Right kidney (tissue), 9 donors: ENCODE measurements at places on chromosomes 5 and 9.

DNA sequence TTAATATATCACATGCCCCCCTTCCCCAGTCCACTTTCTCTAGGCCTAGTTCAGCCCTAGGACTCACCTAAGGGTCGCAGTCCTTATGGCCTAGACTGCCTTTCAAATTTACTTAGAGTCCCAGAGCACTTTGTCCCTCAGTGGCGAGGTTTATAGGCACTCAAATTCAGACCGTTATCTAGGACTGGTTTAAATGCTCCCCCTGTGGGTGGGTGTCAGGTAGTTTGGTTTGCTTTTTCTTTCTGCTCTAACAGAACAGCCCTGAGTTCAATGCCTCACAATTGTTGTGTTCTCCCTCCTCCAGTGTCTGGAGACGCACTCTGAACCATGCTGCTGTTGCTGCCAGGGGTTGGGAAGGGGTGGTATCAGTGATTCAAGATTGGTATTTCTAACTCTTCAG, 317.1 kb downstream of the MAT2B start:
- no peak for DNase-seq

GRCh38 chr5:169424670-169425378, 123.9 kb upstream of the SLIT3 start:
- no peak for DNase-seq

- no peak for DNase-seq
Measured at GRCh38 chr5:136731241-136731900, 366.0 kb upstream of the TRPC7 start.

GRCh38 chr9:120702075-120702474, 12.2 kb downstream of the MEGF9 start:
- no peak for DNase-seq

GRCh38 chr5:81207009-81207408, 26.1 kb upstream of the CKMT2 start:
- no peak for DNase-seq

DNA sequence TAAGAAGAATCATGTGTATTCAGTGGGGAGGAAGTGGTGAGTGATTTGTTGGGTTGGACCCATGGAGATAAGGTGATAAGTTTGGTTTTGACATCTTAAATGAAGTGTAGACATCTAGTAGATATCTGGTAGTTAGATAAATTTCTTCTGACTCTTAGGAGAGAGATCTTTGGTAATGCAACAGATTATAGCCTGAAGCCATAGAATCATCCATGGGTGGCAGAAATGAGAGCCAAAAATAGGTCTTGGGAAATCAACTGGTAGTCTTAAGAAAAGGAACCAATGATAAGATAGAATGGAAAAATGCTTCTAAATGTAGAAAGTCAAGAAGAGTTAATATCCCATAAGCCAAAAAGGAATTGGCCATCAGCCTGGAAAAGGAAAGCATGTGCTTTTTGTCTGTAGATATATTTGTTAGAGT, 532.7 kb upstream of the GRAMD2B start:
- DNase-seq = no peak

GRCh38 chr5:79868163-79868670, 122.8 kb downstream of the MTX3 start:
- DNase-seq = no peak

- DNase-seq = no peak
Measured at GRCh38 chr9:14062586-14063221, 251.2 kb downstream of the NFIB start.

- DNase-seq = no peak
Measured at GRCh38 chr5:40033411-40033810, 608.6 kb upstream of the DAB2 start.

- DNase-seq = no peak
Measured at GRCh38 chr9:93567271-93567959, 9.0 kb upstream of the PHF2 start.

- DNase-seq = no peak
Measured at GRCh38 chr5:74009502-74009901, 383.5 kb downstream of the ARHGEF28 start.

DNA sequence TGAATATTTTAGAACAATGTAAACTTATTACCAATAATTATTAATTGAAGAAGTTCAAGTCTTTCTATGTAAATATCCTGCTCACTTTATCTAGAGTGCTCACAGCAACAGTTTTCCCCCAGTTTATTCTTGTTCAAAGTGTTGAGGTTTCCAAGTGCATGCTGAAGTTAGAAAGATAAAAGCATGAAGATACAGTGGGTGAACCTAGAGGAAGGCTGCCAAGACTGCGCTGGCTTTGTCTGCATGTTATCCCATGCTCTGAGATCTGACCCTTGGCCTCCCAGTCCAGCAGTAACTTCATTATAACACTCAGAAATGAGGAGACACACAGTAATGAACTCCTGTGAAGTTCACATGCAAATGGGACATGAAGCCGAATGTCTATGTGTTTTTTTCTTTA, 76.0 kb upstream of the PIP5K1B start:
- no peak for DNase-seq

DNA sequence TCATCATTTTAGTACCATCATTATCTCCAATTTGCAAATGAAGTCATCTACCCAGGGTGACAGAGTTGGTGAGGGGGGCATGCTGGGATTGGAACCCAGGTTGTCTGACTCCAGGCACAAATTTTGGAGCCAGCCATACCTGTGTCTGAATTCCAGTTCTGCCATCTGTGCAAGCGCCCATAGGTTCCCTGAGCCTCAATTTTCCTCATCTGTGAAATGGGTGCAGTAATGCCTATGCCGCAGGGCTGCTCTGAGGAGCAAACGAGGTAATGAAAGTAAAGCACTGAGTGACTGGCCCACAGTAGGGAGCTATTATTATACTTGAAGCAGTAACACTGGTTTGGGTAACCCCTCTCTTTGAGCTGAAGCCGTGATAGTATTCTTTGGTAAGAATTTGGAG, 49.6 kb downstream of the SH3PXD2B start:
- no peak for DNase-seq

- DNase-seq = no peak
Measured at GRCh38 chr5:123007182-123007581, 29.3 kb downstream of the PPIC start.

GRCh38 chr9:107439991-107440456, 49.5 kb downstream of the KLF4 start:
- no peak for DNase-seq

DNA sequence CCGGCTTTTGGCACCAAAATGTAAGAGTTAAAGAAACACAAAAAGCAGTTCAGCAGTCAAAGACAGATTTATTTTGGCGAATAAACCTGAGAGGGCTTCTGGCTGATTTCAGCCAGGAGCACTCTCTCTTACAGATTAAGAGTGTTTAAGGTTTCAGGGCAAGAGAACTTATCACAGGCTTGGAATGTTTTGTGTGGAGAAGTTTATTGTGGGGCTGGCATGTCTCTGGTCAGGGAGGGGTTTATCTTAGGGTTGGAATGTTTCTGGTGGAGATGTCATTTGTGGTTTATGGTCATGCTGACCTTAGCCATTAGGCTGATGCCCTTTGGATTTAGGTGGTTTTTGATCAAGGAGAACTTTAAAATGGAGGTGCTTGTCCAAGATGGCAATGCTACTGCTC, 622.3 kb upstream of the PTPRD start:
- DNase-seq = no peak

GRCh38 chr9:83027153-83027891, 35.6 kb downstream of the RASEF start:
- no peak for DNase-seq

GRCh38 chr9:19807182-19807892, 18.5 kb upstream of the SLC24A2 start:
- DNase-seq = no peak

DNA sequence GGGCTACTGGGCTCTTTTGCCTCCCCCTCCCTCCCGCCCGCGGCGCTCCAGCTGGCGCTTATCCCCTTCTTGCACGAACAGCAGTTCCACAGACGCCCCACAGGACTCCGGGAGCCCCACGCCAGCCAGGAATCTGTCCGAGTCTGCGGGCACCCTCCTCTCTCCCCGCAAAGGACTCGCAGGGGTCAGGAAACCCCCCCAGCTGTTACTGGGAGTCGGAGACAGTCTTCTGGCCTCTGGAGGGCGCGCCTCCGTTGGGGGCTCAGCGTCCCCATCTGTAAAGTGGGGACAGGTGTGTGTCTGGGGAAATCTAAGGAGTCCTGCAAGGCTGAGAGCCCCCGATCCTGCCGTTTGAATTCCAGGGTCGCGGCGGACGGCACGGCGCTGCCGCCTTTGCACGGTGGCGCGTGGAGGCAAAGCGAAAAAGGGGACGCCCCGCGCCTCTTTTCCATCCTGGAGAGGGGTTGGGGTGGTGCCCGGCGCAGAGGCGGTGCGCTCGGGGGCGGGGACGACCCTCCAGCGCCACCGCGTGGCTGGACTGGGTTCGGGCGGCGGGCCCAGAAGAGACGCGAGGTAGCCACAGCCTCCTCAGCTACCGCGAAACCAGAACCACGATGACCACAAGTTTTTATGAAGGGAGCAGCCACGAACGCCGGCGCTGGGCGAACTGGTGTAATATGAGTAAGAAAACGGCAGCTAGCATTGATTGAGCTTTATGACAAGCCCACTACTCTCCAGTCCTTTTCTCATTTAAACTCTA, 2.8 kb upstream of the CCIN start:
- DNase-seq = peak; percentile 88

- no peak for DNase-seq
Measured at GRCh38 chr5:152282331-152282730, 122.7 kb downstream of the NMUR2 start.

DNA sequence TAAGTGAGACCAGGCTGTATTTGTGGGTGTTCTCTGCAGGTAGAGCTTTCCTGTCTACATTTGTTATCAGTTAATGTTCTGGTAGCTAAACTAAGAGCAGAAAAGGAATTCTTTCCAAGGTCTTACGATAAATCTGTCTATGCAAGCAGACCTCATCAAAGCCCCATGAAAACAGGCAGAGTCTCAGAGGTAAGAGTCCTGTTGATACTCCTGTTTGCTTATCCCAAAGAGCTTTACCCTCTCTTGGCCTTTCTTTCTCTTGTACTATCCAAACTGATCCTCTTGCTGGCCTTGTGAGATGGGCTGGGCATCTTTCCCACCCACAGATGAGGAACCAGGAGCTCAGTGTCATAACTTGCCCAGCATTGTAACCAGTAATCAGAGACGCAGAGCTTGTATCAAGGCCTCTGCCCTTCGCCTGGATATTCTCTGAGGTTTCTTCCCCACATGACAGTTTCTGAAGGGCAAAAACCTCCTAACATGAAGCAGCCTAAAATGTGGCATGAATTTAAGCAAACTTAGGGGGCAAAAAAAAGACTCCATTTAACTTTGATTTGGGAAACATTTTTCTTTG, 33.5 kb downstream of the PRKACG start:
- DNase-seq = no peak

- DNase-seq = no peak
Measured at GRCh38 chr5:180170810-180171567, 38.0 kb downstream of the RASGEF1C start.

DNA sequence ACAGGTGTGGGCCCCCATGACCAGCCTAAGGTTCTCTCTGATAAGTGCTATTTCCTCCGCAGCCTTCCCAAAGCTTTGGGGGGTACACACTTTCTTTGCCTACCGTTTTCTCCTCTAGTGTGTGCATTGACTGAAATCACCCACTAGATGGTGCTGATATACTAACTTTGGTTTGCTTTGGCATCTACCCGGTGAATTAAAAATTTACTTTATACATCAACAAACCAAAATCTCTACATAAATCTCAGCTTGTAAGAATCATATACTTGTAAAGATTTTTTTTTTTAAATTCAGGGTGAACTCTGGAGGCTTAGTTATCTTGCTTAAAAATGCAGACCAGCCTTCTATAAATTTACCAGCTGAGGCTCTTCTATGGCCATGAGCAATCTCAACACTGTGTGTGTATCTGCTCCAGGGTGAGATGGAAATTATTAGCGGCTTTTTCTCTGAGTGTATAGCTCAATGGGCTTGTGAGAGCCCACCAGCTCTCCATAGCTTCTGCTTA, 475.7 kb upstream of the TNC start:
- DNase-seq = peak; percentile 28

GRCh38 chr5:96300976-96301375, 132.1 kb downstream of the PCSK1 start:
- DNase-seq = no peak

DNA sequence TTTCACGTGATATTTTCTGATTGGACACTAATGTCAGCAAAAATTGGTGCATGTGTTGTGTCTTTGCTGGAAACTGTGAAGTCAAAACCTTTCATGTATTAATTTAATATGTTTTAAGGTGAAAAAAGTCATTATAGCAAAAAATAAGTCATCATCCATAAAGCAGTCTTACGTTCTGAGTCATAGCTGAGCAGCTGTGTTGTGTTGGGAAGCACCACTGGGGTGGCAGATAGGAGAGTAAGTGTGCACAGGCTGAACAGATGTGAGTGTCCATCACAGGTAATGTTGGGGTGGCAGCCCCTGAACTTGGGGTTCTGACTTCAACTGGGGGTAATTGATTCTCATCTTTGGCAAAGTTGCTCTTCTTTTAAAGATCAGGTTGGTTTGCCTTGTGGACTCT, 156.8 kb downstream of the NXNL2 start:
- DNase-seq = no peak

GRCh38 chr9:109504689-109505088, 6.6 kb upstream of the PTPN3 start:
- no peak for DNase-seq

DNA sequence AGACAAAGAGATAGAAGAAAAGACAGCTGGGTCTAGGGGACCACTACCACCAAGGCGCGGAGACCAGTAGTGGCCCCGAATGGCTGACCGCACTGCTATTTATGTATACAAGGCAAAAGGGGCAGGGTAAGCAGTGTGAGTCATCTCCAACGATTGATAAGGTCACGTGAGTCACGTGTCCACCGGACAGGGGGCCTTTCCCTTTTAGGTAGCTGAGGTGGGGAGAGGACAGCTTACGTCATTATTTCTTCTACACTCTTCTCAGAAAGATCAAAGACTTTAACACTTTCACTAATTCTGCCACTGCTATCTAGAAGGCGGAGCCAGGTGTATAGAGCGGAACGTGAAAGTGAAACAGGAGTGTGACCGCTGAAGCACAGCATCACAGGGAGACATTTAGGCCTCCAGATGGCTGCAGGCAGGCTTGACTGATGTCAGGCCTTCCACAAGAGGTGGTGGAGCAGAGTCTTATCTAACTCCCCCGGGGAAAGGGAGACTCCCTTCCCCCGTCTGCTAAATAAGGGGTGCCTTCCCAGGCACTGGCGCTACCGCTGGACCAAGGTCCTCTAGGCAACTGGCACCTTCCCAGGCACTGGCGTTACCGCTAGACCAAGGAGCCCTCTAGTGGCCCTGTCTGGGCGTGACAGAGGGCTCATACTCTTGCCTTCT, 6.1 kb upstream of the PRR16 start:
- DNase-seq = peak; percentile 36

- DNase-seq = no peak
Measured at GRCh38 chr5:136656811-136657210, 291.5 kb upstream of the TRPC7 start.

GRCh38 chr9:105879181-105879580, 184.8 kb downstream of the TMEM38B start:
- DNase-seq = no peak

GRCh38 chr9:136629879-136630661, 32.6 kb upstream of the EGFL7 start:
- peak; percentile 69 for DNase-seq

- DNase-seq = peak; percentile 66
Measured at GRCh38 chr5:140113180-140113698, 670 bp upstream of the PURA start.
